Activated naive CD8-positive, alpha-beta T cell treated with anti-CD3 and anti-CD28 coated beads, Interleukin-2, amount 50 U/mL, for 16 hours (primary cell): ENCODE measurements at places on chromosomes 6 and 20.

- DNase-seq, result no peak
These were observed 3.4 kb upstream of the PARD6B start for GRCh38 chr20:50727792-50728485.

- no peak for DNase-seq
These were observed 599.8 kb downstream of the COL12A1 start for GRCh38 chr6:74605922-74606581.

GRCh38 chr6:107321793-107322192 is 137.6 kb downstream of the PDSS2 start:
- DNase-seq, result no peak

GRCh38 chr6:83461438-83461837 is 30.6 kb upstream of the ME1 start:
- no peak for DNase-seq

GRCh38 chr20:17679941-17680835 is 1.9 kb downstream of the RRBP1 start:
- no peak for DNase-seq

GRCh38 chr6:25411316-25411950 is 132.3 kb downstream of the CARMIL1 start:
- DNase-seq, result no peak

DNA sequence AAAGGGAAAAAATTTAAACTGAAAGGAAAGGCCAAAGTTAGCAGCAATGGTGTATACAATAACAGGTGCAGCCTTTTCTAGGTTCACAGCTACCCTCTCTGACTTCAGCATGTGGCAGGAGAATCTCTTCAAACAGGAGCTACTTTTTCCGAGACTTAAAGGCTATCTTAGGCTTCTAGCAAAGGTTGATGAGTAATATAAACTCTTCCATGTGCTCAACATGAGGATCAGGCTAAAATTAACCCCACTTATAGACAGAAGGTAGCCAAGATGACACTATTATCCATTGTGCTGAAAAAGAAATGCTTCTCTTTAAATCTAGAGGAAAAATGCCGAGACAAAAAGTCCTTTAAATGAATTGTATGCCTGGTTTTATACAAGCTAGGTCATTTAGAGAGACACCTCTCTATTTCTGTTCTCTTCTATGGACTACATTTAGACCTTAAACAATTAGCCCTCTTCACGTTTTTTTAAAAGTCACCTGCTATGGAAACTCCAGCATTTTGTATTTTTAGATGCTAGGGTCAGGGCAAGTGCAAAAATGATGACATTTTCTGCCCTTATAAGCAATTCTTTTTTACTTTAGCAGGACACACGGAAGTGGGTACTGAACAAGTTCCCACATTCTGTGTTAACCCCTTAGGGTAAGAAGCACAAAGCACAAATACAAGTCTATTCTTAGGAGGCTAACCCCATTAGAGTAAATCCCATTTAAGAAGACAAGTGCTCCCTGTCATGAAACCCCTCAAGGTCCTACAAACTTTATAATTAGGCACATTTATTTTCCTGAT is 216.8 kb upstream of the CITED2 start:
- DNase-seq, result no peak

DNA sequence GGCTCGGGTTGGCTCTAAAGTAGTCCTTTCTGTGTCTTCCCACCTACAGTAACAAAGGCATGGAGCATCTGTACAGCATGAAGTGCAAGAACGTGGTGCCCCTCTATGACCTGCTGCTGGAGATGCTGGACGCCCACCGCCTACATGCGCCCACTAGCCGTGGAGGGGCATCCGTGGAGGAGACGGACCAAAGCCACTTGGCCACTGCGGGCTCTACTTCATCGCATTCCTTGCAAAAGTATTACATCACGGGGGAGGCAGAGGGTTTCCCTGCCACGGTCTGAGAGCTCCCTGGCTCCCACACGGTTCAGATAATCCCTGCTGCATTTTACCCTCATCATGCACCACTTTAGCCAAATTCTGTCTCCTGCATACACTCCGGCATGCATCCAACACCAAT is 291.2 kb downstream of the ESR1 start:
- DNase-seq, result no peak

DNA sequence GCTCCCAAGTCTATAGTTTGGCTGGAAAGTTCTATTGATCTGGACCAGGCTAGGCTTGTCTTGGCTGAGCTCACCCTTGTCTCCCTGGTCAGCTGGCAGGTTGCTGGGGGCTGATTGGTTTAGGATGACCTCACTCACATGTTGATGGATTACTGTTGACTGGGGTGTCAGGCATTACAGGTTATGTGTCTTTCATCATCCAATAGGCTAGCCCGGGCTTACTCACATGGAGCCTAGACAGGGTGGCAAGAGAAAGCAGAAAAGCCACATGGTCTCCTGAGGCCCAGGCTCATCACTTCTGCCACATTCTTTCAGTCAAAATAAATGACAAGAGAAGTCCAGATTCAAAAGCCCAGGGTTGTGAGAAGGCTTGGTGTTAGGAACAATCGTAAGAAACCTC is 103.5 kb downstream of the BFSP1 start:
- no peak for DNase-seq

- DNase-seq, result no peak
These were observed 641 bp downstream of the SF3B5 start for GRCh38 chr6:144094731-144095133.

GRCh38 chr6:116461331-116461931 is at the start of gene CALHM6:
CALHM6 (plus strand) TSS chr6:116461375; CDS start chr6:116461930, 555 bp downstream.
- DNase-seq, result no peak

- DNase-seq, result no peak
These were observed 23.7 kb downstream of the SNRPB start for GRCh38 chr20:2446845-2447244.

- DNase-seq, result no peak
These were observed 64.0 kb upstream of the TFB1M start for GRCh38 chr6:155378276-155378675.

GRCh38 chr20:46580613-46581205 is 30.3 kb upstream of the OCSTAMP start:
- DNase-seq, result no peak

DNA sequence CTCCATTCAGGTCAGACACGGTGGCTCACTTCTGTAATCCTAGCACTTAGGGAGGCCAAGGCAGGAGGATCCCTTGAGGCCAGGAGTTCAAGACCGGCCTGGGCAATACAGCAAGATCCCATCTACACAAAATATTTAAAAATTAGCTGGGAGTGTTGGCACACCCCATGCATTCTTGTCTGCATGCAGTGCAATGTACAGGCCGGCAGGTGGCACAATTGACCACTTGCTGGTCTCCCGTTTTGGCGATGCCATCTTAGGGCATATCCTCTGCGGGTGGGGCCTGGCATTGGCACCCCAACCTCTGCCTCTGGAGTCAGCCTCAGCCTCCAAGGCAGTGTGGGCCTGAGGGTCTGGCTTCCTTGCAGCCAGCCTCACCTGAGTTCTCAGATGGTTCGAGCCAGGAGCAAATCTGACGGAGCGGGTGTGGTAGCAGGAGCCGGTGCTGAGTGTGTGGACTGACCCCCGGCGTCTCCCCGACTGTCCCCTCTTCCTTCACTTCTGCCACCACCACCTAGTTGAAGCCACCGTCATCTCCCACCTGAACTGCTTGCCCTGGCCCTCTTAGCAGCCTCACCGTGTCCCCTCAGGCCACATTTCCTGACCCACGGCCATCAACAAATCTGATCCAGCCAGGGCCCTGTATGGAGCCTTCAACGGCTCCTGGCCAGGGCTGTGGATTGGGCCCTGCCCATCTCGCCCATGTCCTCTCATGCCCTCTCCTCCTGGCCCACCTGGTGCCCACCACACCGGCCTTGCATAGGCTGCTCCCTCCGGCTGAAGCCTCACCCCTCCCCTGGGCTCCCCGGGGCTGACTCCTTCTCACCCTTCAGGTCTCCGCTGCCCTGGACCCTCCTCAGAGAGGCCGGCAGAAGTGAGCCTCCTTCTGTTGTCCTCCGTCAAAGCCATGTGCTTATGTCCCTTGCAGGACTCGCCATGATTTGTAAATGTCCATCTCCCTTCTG is 44.0 kb downstream of the EFCAB8 start:
- peak; percentile 32 for DNase-seq

GRCh38 chr20:34585019-34585418 is 26.5 kb downstream of the MAP1LC3A start:
- DNase-seq, result no peak

DNA sequence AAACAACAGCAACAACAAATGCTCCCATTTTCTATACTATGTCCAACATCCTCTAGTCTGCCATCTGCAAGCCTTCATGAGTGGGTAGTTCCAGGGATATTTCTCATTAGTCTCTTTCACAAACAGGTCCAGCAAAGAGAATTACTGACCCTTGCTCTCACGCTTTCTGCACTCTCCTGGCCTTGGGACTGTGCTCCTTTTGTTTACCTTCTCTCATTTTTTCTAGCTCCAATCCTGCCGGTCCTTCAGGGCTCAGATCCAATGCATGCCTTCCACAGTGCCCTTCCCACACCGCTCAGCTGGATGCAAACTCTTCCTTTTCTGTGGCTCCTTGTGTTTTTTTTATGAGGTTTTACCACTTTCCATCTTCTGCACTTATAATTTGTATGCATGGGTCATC is 47.2 kb downstream of the ADTRP start:
- DNase-seq, result no peak

GRCh38 chr20:40965671-40966070 is 63.0 kb upstream of the TOP1 start:
- DNase-seq, result no peak

DNA sequence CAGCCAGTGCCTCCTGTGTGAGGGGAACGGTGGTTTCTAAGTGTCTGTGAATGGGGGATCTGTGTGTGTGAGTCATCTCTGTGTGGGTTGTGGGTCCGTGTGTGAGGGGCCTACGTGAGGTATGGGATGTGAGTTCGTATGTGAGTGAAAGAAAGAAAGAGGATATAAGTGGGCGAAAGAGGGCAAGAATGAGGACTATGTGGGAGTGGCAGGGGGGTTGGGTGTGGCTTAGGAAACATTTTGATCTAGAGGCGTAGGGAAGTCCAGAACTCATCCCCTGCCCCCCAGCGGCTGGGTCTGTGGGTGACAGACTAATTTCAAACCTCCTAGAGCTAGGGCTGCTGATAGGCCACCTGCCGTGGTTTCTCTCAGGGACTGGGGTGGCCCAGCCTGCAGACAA is 35.5 kb downstream of the DHX35 start:
- peak; percentile 30 for DNase-seq

DNA sequence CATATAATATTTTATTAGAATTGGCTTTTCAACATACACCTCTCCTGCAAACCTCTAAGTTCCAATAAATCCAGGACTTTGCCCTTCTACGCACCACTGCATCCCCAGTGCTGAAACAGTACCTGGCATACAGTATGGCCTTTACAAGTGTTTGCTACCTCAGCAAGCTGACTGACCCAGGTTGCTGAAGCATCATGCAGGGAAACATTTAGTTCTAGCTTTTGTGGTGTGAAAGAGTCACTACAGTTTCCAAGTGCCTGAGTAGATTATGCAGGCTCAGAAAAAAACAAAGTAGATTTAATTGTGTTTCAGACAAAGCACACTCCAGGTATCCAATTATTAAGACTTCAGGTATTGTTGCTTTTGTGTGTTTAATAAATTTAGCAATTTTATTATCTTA is 614.2 kb upstream of the NRSN1 start:
- DNase-seq, result no peak

DNA sequence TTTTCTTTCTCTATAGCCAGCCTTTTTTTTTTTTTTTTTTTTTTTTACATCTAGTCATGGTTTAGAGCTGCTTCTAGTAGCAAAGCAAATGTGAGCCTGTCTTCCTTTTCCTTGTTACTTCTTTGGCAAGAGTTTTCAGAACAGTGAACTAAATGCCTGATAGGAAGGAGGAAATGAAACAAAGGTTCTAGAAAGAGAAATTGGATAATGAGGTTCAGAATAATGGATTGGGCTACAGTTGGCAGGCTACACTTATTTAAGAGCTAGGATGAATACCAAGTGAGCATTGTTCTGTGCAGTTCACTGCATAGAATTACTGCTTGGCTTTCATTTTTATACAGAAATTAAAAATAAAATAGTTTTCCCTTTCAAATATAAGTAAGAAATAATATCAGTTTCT is 78.6 kb downstream of the HIVEP1 start:
- no peak for DNase-seq

DNA sequence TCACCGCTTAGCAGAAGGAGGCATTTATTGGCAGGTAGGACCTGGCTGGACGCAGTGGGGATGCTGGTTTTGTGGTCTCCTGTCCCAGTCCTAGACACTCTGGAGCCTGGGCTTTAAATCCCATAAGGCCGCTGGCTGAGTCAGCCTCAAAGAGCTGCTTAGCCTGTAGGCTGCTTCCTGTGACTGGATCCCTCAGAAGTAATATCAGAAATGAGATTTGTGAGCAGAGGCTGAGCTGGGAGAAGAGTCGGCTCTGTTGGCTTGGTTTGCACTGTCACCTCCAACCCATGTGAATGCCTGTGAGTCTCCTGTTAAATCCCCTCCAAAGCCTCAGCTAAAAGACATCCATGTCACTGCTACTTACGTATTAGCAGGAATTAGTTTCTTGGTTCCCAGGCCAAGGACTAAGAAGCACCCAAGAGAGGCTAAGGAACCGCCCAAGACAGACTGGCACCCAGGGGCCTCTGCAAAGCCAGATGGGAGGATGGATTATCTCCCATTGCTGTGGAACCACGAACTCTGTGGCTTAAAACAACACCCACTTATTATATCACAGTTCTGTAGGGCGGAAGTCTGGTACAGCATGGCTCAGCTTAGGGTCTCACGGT is 289.4 kb downstream of the CDC5L start:
- DNase-seq, result no peak

DNA sequence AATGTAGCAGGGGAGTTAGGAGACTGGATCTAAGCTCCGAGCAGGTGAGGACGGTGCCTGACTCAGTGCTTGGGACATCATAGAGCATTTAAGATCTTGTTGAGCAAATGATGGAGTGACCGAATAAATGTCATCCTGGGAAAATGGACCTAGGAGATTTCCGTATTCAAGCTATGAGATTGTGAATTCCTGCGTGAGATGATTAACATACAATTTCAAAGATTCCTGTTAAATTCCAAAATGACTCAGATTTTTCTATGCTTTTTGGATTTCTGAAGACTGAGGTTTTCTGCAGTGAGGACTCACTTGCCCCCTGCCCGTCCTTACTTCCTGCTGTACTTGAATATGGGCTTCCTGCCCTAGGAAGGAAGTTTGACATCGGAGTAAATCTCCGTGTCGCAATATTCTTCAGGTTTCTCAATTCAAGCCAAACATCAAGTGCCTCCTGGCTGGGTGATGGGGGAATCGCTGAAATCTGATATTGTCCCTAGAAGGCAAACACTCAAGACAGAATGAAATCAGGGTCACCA is 5.2 kb downstream of the SYTL3 start:
- no peak for DNase-seq
